ENCODE measurements at places on chromosomes 7 and 10.

GRCh38 chr7:49707891-49708290, 65.5 kb upstream of the VWC2 start:
- DNase-seq = no peak

DNA sequence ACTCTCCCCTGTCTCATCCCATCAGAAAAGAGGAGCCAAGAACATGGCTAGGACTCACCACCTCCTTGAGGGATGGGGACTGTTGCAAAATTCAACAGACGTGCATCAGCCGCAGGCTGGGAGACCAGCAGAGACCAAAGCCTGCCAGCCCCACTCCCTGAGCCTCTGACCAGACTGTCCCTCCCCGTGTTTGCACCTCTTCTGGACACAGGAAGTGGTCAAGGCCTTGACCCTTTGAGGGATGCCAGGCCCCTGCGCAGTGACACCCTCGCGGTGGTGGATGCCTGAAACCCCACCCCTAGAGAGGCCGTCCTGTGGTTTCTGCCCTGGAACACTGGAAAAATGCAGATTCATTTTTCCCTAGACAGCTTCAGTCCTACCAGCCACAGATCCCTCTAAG, 128.4 kb upstream of the TCF7L2 start:
- no peak for DNase-seq

DNA sequence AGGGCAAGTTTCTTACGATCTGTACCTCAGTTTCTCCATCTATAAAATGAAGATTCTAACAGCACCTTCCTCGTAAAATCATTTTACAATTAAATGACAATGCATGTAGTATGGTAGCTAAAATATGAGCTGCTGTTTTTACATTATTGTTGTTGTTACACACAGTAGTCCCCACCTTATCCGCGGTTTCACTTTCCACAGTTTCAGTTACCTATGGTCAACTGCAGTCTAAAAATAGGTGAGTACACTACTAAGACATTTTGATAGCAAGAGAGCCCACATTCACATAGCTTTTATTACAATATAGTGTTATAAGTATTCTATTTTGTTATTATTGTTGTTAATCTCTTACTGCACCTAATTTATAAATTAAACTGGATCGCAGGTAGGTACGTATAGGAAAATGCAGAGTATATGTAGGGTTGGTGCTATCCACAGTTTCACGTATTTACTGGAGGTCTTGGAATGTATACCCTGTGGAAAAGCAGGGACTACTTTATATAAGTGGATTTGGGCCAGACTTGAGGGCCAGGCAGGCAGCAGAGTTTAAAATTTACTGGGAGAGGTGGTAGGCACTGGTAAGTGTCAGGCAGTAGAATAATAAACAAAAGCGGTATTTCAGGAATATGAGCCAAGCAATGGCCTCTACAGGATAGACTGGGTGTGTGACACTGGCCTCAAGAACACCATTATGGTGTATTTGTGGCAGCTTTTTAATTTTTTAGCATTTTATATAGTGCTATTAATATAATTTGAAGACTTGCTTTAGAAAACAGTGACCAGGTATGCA, 10.2 kb downstream of the DNMBP start:
- no peak for DNase-seq

- DNase-seq = no peak
Measured at GRCh38 chr7:41207141-41207540, 495.7 kb downstream of the INHBA start.

GRCh38 chr7:78794101-78794500, 659.4 kb downstream of the MAGI2 start:
- no peak for DNase-seq

- DNase-seq = no peak
Measured at GRCh38 chr7:142529591-142529990, 219.7 kb upstream of the PRSS1 start.

- no peak for DNase-seq
Measured at GRCh38 chr7:28815369-28815927, 142.7 kb downstream of the TRIL start.

DNA sequence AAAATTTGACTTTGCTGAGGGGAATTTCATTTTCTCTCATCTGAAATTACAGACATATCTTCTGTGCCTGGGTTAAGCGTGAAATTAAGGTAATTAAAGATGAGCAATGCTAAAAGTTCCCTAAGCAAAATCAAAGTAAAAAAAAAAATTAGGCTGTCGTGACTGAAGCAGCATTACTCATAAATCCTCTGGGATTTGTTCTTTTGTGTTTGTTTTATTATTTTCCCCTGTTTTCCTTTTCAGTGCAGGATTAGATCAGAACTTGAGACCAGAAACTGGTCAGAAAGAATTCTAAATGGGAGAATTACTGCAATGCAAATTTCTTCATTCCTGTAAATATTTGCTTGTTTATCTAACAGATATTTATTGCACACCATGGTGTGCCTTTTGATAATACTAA, 141.4 kb upstream of the BET1 start:
- DNase-seq = no peak
